ENCODE measurements at places on chromosomes 5 and 9.

DNA sequence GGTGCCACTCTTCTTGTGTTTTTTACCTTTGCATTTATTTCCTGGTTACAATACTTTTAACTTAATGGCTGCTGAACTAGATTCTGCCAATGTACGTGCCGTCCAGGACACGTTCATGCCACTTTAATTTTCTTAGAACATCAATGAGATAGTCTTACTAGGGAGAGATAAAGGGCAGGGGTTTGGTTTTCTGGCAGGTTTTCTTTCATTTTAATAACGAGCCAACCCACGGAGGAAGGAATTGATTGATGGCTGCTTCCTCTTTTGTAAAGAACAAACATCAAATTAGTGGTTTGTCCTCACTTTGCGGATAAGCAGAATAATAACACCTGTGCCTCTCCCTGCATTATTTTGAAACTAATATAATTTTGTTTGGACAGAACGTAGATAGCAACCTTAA, 135.7 kb downstream of the DOCK8 start:
- no peak for DNase-seq

DNA sequence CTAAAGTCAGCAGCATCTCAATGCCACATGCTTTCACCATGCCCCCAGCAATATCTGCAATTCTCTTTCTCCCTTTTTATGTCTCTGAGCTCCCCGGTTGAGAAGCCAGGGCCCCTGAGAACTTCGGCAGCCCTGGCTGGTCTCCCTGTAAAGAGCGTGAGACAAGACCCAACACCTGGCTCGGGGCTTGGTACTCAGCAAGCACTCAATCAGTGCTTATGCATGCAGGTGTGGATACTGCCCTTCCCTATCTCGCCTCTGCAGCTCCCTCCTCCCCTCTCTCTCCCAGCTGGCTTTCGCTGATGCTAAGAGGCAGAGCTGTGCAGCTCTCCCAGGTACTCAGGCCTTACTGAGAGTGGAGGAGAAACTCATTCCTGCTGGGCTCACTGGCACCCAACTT, 41.7 kb upstream of the AKNA start:
- DNase-seq, result no peak

GRCh38 chr5:91532281-91532680, 149.2 kb upstream of the ARRDC3 start:
- no peak for DNase-seq

GRCh38 chr5:150120062-150120441, 33.7 kb upstream of the CSF1R start:
- no peak for DNase-seq

DNA sequence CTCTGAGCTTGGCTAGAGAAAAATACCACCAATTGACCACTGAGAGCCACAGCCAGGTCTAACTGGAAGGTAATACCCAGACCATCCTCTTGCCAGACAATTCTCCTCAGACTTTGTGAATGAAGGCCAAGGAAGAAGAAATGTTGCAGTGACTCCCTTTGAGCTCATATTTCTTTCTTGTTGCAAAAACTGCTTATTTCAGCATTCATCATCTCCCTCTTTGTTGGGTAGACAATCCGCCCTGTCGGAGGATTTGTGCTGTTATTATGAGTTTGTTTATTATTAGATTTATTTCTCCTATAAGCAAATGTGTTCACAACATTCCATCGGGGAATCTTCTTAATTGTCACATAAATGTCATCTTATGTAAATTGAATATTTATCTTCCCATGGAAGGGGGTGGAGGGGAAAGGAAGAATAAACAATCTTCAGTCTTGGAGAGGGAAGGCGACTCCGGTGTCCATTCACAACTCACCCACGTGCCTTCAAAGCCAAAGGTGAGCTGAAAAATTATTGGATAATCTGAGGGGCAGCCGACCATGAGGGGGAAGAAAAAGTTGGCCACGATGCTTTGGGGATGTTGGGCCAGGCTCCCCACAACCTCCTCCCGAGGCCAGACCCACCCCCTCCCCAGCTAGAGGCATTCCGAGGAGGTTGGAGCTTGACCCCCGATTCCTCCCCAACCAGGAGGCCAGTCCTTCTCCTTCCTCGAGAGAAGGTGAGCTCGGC, 1.8 kb upstream of the JADE2 start:
- DNase-seq, result no peak
